ENCODE measurements at places on chromosomes 12 and 14.

DNA sequence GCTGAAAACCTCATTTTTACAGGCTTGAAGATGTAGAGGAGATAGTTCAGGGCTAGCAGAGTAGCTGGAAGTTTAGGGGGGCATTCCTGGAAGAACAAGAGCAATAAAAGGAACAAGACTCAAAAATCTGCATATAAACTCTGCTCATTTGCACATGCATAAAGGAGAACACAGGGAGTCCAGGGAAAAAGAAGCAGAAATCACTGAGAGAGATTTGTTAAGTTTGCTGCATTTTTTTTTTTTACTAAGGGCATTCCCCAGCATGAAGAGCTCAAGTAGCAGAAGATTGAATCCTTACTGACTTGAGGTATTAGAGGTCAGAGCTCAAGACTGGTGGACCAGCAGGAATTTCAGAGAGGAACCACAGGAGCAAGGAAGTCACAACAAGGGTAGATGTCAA, 28.2 kb upstream of the BCL11B start:
- no peak for DNase-seq

- no peak for DNase-seq
Measured at GRCh38 chr14:55438066-55438683, 2.2 kb downstream of the TBPL2 start.

DNA sequence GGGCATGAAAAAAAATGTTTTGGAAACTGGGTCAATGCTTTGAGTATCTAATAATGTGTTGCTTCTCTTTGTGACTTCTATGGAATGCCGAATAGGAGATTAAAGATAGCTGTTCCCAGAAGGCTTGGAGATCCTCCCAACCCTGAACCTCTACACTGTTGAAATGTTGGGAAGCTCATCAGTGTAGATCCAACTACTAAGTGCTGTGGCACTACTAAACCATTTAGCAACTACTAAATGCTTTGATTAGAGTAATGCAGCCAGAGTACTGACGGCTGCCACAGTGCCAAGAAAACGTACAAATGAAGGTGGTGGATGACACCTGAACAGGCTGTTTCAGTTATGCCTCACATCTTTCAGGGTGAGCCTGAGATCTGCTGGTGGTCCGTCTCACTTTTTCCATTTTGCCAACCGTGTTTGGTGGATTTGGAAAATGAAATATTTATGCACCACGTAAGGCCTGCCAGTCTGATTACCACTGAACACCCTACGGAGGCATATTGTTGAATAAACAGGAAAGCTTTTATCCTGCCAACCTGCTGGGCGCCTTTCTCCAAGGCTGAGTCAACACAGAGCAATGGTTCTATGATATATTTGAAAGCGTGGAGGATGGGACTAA, 938.0 kb upstream of the FLRT2 start:
- no peak for DNase-seq

DNA sequence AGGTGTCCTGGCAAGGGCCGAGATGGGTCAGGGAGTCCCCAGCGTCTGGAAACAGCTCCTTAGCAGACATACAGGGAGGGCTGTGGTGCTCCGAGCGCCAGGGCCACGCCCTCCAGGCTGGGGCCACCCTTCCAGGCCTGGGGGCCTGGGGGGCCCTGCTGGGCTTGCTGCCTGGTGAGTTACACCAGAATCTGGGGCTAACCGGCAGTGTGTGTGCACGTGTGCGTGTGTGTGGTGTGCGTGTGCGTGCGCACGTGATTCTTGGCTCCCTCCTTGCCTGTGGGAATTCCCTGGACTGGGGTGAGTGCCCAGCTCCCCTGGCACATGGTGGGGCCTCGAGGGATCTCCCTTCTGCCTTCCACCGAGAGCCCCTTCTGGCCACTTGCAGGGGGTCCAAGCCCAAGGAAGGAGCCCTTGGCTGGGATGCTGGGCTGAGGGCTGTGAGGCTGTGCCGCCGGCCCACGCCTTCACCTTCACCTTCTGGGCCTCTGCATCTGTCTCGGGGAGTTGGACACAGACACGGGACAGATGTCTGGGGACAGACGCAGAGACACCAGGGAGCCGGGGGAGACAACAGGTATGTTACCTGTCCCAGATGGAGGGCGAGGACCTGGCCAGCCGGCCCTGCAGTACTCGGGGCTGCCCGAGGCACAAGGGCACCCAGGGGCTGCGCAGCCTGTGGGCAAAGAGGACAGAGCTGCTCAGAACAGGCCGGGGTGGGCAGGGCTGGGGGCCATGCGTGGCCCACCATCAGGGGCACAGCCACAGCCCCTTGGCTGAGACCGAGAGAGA, 37.2 kb downstream of the BEGAIN start:
- no peak for DNase-seq

GRCh38 chr14:77040741-77041653, 12.5 kb upstream of the IRF2BPL start:
- no peak for DNase-seq

- DNase-seq, result no peak
Measured at GRCh38 chr12:58387199-58387598, 445.8 kb downstream of the ATP23 start.

DNA sequence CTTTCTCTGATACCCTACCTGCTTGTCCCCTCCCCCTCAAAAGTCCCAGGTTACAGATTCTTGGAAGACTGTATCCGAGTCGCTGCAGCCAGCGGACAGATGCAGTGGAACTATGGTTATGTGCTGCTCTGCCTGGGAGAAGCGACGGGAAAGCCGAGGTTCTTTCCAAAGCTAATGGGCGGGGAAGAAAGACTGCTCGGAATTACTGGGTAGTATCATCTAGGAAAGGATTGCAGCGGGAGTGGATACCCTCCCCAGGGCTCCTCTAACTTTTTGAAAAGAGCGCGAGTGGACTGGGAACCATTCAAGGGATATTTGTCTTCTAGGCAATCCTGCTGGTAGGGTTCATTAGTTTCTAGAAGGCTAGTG, 1.4 kb downstream of the PTHLH start:
- DNase-seq, result no peak

GRCh38 chr12:131266591-131267467, 313.1 kb downstream of the ADGRD1 start:
- no peak for DNase-seq

DNA sequence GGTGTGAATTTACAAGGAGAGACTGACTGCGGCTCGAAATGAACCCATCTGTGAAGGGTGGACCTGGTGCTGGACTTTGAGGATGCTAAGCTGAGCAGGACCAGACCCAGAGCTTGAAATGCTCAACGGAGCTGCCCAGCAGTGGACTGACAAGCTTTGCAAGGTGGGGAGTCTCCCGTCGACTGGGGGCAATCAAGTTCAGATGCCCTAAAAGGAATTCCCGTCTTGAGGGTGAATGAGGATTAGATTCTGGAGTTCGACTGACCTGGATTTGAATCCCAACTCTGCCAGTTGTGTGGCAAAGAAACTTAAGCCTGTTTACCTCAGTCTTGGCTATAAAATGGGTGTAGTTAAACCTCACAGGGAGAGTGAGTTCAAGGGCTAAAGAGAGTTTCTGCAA, 204.4 kb upstream of the LHX5 start:
- no peak for DNase-seq

DNA sequence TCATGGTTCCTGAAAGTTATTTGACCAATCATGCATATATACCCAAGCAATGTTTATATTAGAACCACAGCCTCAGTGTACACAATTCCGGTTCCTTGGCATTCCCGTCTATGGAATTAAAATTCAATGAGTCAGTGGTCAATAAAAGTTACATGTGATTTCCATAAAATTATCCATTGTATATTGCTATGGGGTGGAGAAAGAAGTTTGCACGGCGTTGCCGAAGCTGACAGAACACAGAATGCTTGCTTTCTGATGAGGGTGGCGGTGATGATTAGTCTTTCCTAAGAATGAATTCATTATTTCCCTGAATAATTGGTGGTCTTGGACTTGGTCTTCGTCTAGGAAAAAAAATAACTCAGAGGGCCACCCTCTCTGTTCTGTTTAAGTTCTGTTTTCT, 214.1 kb downstream of the ANO2 start:
- DNase-seq, result no peak

GRCh38 chr14:69685716-69686115, 74.3 kb downstream of the SUSD6 start:
- no peak for DNase-seq

- DNase-seq, result no peak
Measured at GRCh38 chr12:18837025-18837424, 99.1 kb downstream of the CAPZA3 start.

DNA sequence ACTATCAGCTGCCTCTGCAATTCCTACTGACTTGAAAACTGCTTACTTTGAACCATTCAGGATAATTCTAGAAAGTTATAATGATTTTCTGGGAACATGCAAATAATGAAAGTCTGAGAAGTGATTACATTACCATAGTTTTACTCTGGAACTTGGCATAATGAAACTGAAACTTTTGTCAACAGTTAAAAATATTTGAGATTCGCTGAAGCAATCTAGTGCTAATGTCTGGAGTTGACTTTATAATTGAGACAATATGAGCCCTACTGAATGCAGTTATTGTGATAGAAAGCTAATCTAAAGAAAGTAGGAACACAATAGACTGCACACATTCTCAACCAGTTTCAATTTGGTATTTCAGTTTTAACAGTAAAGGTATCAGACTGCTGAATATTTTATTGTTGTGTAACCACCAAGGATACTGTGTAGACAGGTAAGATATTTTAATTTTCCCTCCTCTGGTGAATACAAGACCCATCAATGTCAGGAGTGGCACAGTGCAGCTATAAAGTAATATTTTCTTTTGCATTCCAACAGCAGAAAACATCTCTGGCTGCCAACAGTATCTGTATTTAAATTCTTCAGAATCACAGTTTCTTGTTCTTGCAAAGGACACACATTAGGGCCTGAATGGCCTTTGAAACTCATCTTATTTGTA, 483.5 kb downstream of the ATP23 start:
- no peak for DNase-seq

DNA sequence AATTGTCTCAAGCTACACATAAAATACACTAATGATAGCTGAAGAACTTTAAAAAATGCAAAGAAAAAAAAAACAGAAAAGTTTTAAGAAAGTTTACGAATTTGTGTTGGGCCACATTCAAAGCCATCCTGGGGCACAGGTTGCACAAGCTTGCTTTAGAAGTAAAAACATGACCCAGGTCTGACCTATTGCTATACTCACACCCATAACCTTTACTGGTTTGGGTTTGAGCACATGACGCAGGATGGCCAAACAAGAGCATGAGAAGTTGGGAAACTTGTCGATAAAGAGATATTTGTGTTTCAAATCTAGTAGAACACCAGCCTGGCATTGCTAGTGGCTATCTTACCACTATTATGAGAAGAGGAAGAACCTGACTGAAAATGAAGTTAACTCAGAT, 143.7 kb downstream of the NOVA1 start:
- DNase-seq, result no peak

- DNase-seq, result no peak
Measured at GRCh38 chr14:74964787-74965485, 9.5 kb upstream of the PGF start.

DNA sequence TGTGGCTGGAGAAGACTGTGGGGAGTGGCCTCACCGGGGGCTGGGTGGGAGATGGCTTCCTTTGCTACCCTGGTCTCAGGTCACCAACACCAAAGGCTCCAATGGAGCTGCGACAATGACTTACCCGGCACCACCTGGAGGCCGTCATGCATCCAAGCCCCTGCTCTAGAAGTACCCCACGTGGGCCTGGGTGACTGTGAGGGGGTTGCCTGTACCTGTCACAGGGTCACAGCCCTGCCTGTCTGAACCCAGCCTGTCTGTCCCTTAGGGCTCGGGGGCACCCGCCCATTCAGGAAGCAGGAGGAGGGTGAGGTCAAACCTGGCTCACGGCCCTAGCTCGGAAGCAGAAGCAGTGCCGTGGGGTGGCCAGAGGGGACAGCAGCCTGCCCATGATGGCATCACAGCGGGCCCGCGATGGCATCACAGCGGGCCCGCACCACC, 18.9 kb downstream of the ABCB9 start:
- no peak for DNase-seq

GRCh38 chr12:76236640-76237039, 111.6 kb downstream of the BBS10 start:
- DNase-seq, result no peak

DNA sequence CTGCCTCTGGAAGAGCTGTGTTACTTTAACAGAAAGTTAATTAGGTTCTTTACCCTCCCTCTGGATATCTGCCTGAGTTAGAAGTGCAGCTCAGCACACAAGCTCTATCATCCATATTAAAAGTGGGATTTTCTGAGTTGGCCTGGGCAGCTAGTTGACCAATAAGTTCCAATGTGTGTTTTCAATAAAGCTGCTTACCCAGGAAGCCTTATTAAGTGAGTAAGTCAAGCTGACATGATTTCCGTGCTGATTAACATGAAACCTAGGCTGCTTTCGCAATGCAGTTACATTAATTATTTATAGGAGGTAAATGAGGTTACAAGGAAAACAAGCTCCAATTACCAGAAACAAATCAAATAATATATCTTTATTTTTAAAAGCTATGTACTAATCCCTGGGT, 4.8 kb downstream of the NEUROD4 start:
- no peak for DNase-seq

DNA sequence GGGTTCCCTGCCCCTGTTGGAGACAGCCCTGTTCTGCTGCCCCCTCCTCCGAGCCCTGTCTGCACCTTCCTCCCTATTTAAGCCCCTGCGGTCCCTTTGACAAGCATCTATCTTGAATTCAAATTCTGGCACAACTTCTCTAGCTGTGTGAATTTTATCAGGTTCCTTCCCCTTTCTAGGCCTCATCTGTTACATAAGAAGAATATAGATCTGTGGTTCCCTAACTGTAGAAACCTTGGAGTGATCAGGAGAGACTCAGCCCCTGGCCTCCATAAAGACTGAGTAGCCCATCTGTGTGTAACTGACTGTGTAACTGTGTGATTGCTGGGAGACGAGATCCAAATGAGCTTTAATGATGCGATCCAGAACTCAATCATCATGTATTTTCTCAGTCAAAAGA, 13.0 kb upstream of the RACGAP1 start:
- DNase-seq, result no peak

GRCh38 chr14:60085085-60085484, 6.6 kb upstream of the PCNX4 start:
- DNase-seq, result no peak

DNA sequence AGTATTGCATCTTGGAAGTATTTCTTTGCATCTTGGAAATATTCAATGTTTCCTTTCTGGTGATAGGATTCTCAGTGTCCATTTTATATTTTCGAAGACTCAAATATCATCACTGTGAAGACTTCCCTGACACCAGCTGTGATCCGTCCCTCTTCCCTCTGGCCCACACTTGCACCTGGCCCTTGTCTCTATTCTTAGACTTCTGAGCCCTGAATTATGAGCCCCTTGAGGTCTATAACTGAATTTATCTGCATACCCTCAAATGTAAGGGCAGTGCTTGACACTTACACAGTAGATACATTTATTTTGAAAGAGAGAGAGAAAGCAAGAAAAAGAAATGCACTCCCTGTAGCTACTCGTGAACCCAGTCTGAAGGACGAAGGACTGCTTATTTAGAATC, 376.7 kb downstream of the ZFP36L1 start:
- no peak for DNase-seq

- no peak for DNase-seq
Measured at GRCh38 chr14:68661226-68662225, 131.3 kb downstream of the ZFP36L1 start.

GRCh38 chr12:80937391-80938238, at the start of gene LIN7A:
Gene LIN7A, minus strand, starts transcription at chr12:80937934. Its CDS starts 212 bp downstream, at chr12:80937722.
- DNase-seq, result peak; percentile 46

- no peak for DNase-seq
Measured at GRCh38 chr12:10690906-10691305, 17.1 kb upstream of the STYK1 start.

Measured in left renal pelvis (tissue), 4 donors.